GM12865 (cell line): ENCODE measurements at places on chromosomes 2 and 18.

DNA sequence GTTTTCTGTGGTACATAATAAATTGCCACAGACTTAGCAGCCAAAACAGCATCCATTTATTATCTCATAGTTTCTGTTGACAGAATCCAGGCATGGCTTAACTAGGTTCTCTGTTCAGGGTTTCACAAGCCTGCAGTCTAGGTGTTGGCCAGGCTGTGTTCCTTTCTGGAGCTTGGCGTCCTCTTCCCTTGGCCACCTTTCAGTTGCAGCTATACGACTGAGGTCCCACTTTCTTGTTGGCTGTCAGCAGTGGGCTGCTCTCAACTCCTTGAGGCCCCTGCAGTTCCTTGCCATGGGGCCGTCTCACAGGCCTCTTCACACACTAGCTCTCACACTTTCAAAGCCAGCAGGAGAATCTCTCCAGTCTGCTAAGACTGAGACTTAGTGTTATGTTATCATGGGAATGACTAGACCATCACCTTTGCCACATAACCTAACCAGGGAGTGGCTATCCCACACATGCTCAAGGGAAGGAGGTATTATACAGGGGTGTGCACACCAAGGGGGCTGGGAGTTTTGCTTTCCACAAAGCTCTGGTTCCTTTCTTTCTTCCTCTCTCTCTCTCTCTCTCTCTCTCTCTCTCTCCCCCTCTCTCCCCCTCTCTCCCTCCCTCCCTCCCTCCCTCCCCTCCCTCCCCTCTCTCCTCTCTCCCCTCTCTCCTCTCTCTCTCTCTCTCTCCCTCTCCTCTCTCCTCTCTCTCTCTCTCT, 15.8 kb downstream of the RIOK3 start:
- DNase-seq = no peak

DNA sequence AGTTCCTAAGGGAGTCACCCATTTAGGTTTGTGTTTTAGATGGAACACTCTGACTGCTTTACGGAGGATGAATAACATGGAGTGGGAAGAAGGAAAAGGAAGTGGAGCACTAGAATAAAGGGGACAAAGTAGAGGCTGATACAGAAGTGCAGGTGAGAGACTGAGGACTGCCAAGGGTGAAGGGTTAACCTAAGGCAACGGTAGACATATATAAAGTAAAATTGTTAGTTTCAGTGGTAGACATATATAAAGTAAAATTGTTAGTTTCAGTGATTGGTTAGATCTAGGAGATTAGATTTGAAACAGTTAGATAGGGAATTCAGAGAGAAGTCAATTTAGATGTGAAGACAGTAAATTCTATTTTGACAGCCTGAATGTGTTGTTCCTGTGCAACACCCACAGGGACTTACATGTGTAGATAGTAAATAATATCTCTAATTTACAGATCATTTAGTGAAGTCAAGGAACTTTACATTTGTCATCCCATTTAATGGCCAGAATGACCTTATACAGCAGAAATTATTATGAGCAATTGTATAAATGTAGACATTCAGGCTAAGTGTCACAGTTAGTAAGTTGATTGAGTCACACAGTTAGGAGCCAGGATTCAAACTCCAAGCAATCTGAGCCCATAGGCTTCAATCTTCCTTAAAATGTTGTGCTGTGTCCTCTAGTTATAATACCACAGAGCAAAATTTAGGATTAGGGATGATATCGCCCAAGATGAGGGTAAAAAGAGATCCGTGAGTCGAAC, 270.8 kb upstream of the UBE2E3 start:
- DNase-seq = no peak

- DNase-seq = peak; percentile 72
These were observed 126.0 kb downstream of the LPIN1 start for GRCh38 chr2:11872247-11872947.

DNA sequence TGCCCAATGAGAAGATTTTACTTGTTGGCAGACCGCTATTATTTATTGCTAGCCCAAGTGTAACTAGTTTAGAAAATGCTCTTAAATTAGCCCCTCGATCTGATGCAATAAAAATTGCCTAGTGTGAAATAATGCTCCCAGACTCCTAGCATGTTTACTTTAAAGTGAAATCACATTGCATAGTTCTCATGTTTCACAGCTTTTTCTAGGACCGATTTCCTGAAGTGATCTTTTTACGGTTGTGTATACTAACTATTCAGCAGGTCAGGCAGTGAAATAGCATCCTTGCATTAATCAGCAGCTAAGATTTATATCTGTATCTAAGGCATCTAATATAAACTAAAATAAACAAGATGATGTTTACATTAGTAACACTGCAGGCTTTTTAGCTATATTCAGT, 52.4 kb downstream of the PMS1 start:
- no peak for DNase-seq

GRCh38 chr18:33470216-33470615, 29.7 kb upstream of the CCDC178 start:
- DNase-seq = no peak

DNA sequence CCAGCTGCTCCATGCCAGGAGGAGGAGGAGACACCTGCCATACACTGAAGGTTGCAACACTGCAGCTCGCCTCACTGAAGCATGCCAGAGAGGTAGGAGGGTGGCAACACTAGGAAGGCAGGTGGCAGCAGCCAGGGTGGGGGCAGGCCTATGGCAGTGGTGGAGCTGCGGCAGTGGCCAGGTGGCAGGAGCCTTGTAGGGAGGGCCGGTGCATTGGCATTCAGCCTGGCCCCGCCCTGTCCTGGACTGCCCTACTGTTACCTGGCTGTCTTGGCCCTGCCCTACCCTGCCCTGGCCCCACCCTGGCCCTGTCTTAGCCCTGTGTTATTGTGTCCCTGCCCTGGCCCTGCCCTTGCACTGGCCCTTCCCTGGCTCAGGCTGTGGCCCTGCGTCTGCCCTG, 7.4 kb upstream of the ANKRD62 start:
- DNase-seq = no peak

DNA sequence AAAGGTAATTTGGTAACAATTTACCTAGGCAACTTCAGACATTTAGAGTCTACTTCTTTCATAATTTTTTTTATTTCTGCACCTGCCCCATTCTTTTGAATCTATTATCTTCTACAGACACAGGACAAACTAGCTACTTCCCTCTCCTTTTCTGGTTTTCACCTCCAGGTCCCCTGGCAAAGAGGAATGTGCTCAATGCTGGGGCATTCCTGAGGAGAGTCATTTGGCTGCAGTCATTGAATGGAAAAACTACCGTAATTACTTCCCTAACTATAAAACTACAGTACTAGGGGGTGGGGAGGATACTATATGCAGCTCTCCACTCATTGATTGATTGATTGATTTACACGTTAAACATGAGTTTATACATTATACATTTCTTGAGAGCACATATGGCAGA, 11.2 kb upstream of the ARHGAP28 start:
- DNase-seq = no peak

DNA sequence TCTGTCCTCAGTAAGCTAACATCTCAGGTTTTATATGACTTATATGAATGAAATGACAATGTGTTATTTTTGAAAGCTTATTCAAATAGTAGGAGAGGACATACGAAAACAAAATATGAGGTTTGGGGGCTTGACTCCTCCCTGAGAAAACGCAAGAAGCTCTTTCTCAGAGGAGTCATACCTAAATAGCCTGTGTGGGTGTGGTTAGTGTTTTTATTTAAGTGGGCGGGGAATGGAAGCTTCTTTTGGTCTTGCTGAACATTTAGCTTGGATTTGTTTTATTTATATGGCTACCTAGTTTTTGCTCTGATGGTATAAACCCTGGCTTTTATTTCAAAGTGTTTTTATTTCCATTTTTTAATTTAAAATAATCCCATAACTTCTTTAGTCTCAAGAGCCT, 72.1 kb upstream of the DSG1 start:
- peak; percentile 69 for DNase-seq
